DMS 273 treated with DMSO at 0.1 percent for 48 hours (cell line): ENCODE measurements at places on chromosomes 11 and 22.

GRCh38 chr11:77040889-77041288 is 6.7 kb downstream of the B3GNT6 start:
- no peak for DNase-seq

DNA sequence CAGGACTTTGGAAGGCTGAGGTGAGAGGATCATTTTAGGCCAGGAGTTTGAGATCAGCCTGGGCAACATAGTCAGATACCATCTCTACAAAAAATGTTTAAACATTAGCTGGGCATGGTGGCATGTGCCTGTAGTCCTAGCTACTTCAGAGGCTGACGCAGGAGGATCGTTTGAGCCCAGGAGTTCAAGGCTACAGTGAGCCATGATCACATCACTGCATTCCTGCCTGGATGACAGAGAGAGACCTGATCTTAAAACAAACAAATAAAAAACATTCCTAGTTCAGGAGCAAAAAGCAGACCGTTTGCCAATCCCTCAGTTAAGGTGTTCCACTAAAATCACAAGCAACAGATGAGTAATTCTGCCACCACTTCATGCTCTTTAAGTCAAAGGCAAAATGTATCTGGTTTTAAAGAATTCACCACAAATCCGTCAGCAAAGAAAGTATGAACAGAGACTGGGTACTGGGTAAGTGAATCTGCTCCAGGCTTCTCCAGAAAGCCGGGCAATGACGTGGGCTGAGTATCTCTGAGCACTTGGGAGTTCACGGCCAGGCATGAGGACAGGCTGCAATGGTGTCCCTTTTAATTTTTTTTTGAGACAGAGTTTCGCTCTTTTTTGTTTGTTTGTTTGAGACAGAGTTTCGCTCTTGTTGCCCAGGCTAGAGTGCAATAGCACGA is 19.5 kb downstream of the CLTCL1 start:
- no peak for DNase-seq

DNA sequence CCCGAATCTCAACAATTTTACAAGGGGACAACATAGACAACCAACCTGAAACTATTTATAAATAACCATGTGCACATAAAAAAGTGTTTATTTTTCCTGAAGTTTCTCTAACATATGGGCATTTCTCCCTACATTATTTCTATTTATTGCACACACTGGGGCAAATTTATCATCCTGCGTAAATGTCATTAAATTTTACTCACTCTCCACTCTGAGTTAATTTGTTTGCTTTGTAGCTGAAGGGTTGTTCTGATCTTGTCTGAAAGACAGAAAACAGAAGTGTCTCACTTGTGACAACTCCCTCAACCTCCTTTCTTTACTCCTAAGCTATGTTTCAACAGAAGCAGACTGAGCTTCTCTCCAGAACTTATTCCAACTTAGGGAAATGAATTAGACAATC is 194.2 kb downstream of the HIPK3 start:
- DNase-seq = no peak

DNA sequence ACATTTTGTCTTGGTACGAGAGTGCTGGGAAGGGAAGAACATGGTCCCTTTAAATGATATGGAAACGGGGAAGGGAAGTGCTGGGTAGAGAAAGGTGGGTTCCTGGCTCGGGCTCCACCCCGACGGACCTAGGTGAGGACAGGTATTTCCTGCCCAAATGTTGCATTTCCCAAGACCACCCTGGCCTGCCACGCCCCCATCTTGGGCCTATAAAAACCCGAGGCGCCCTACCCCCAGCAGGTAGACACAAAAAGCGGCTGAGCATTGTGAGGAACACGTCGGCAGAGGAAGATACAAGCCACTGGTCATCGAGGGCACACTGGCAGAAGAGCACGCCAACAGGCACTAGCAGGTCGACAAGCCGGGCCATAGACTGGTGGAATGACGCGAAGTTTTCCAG is 99.4 kb downstream of the AASDHPPT start:
- no peak for DNase-seq

DNA sequence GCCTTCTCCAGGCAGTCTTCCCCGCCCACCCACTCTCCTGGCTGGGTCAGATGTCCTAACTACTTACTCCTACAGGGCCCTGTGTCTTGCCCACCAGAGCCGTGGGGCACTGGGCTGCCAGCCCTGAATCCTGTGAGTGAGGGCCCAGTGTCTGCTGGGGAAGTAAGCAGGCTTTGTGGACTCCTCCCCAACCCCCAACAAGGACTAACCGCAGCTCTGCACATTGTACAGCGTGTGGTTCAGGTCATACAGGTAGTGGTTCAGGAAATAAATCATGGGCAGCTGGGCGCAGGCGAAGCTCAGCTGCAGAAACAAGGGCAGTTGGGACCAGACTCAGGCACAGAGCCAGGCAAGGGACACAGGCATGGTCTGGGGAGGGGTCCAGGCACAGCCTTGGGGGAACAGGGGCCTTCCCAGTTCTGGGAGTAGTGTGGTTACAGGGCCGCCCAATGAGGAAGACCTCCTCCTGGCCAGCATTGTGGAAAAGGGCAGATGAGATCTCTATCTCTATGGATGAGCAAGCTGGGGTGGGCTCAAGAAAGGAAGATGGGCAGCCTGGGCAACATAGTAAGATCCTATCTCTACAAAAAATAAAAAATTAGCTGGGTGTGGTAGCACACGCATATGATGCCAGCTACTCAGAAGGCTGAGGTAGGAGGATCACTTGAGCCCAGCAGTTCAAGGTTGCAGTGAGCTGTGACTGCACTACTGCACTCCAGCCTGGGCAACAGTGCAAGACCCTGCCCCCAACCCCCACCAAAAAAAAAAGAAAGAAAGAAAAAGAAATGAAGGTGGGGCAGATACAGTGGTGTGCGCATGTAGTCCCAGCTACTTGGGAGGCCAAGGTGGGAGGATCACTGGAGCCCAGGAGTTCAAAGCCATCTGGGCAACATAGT is 5.5 kb downstream of the UNC93B1 start:
- no peak for DNase-seq

DNA sequence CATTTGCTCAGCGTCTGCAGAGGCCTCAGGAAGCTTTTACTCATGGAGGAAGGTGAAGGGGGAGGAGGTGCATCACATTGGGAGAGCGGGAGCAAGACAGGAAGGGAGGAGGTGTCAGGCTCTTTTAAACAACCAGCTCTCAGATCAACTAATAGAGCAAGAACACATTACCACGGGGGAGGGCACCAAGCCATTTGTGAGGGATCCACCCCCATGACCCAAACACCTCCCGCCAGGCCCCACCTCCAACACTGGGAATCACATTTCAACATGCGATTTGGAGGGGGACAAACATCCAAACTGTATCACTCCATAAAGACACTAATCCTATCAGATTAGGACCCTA is 18.9 kb upstream of the THY1 start:
- DNase-seq = no peak

- DNase-seq = no peak
Observed at GRCh38 chr11:1062075-1062820, 12.4 kb upstream of the MUC2 start.

DNA sequence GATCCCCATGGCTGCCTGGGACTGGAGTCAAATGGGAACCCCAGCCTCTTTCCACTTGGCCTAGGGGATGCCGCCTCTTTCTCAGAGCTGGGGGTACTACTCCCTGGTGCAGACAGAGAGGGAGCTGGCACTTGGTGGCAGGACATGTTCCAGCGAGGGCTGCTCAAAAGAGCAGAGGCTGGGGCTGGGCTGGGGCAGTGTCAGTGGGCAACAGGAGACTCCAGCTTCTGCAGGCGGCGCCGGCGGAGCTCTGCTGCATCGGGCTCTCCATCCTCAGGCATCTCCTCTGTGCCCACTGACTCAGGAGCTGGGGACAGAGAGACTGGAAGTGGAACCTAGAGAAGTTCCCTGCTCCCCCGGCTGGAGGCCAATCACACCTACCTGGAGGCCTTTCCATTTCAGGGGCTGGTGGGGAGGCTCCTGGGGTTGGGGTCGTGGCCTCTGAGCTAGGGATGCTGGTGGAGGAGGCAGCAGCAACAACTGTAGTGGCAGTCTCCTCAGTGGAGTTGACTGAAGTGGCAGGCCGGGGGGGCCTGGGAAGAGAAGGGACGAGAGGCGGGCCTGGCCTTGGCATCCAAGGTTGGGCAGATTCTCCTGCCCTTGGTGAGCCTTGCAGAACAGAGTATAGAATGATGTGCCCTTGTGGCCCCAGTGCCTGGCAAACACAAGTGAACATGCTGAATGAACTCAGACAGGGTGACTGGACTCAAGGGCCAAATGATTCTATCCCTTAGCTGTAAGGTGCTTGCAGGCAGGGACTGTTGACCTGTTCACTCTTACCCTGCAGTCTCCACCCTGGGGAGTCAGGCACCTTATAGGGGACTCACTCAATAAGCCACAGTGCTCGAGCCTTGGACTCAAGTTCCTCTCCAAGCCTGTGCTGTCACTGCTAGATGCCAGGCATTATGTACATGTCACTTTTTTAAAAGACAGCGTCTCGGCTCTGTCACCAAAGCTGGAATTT is 5.9 kb downstream of the SYVN1 start:
- no peak for DNase-seq

DNA sequence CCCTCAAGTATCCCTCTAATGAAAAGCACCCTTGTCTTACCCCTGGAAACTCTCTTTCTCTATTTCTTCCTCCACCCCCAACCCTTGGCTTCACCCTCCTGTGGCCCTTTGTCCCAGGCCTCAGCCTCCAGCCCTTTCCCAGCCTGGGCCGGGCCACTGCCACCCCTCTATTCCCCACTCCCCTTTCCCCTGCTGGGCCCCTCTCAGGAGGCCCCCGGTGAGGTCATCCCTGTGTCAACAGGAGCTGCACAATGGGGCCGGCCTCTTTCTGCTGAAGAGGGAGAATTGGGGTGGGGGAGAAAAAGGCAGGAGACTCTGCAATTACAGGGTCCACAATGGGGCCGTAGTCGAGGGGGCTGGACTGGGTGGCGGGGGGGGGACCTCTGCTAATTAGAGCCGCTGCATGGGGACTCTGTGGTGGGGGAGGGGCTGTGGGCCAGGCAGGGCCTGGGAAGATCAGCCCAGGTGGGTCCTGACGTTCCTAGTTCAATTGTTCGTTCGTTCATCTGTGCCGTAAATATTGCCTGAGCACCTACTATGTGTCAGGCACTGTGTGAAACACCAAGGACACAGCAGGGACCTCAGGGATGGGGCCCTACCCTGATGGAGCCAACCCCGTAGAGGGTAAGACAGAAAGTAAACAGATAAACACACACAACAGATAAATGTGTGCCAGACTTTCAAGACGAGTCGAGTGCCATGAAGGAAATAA is 18.5 kb upstream of the MPPED1 start:
- DNase-seq = no peak

- no peak for DNase-seq
Observed at GRCh38 chr11:133900176-133901105, 55.1 kb upstream of the SPATA19 start.

GRCh38 chr11:119473226-119473625 is 50.3 kb upstream of the THY1 start:
- no peak for DNase-seq

- DNase-seq = no peak
Observed at GRCh38 chr11:10287766-10288715, 6.0 kb downstream of the SBF2 start.

- DNase-seq = no peak
Observed at GRCh38 chr11:57150454-57150917, 31.3 kb upstream of the LRRC55 start.

- no peak for DNase-seq
Observed at GRCh38 chr11:128686021-128686741, 7.7 kb upstream of the FLI1 start.

DNA sequence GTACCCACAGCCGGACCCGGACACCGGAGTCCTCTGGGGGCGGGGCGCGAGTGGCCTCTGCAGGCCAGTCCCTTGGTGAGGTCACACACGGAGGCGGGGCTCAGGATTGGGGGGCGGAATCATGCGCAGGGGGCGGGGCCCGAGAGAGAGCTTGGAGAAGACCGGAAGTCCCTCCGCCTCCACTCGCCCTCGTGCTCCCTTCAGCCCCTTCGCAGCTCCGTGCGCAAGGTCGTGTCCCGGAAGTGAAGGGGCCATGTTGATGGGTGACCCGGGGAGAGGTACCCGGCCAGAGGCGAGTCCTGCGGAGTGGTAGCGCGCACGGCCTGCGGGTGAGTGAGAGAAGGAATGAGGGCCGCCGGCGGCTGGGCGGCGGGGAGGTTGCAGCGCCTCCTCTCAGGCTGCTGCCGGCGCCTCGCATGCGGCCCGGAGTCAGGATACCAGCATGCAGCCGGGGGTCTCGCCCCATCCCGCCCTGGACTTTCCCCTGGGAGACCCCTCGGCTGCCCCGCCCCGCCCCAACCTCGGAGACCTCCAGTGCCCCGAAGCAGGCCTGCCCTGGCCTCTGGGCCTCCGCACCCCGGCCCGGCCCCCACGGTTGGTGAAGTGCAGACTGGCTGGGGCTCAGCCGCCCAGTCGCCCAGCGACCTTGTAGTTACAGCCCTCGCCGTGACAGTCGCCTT is at the start of gene MIEF1:
MIEF1 (plus strand) TSS at position 182 of the 680 bp plus-strand sequence. CDS start 9,005 bp downstream, outside the sequence.
- peak; percentile 76 for DNase-seq

DNA sequence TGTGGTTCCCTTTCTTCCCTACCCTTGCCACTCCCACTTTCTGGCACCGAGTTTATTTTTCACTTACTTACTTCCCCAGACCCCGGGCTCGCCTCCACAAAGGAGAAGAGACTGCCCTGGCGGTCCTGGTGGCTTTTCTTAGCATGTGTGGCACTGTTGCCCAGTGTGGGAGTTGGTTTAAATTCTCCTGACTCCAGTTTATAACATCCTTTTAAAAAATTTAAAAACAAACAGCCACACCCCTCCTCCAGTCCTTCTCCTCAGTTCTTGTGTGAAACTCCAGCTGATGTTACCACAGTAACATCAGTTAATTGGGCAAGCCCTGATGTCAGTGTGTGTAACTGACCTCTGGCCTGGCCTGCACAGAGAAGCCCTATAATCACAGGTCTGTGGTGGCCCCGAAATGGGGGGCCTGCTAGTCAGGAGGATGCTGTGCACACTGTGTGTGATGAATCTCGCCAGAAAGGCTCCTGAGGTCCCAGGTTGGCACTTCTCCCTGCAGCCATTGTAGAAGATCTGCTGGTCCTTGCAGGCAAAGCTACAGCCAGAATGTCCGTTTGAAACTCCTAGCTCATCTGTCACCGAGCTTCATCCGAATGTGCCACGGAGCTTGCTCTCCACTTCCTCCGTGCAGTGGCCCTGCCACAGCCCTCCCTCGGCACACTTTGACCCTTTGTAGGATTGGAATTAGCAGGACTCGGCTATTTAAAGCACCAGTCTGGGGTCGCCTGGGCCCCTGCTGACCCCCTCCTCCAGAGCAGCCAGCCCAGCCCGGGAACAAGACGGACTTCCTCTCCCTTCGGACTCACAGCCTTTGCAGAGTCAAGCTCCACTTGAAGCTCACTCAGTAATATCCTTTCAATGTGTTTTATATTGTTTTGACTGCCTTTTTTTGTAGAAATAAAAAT is 7.6 kb downstream of the YDJC start:
- DNase-seq = no peak

DNA sequence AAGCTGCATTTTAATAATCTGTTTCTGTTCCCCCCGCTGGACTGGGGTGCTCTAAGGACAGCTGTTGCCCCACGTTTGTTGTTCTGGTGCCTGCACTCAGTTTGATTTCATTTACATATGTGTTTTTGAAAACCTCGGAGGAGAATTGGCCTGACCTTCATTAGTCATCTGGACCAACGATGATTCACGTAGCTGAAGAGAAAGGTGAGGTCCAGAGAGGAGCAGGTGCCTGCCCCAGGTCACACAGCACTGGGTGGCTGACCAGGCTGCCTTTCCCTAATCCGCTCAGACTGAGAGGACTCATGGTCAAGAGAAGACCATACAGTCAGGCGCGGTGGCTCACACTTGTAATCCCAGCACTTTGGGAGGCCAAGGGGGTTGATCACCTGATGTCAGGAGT is 3.8 kb downstream of the CSDC2 start:
- DNase-seq = no peak

GRCh38 chr22:36745301-36745995 is 30.5 kb downstream of the IFT27 start:
- DNase-seq = no peak

- no peak for DNase-seq
Observed at GRCh38 chr22:36871669-36872081, 10.9 kb downstream of the NCF4 start.
